ENCODE measurements at places on chromosomes 5 and 9. TPM values are rescaled to one million over a fixed set of nuclear protein-coding genes. Genes with fewer than 3 reads are reported as not detected.
A peak's percentile ranks its signal among the peaks of the same experiment; 100 is the strongest.

- no peak for DNase-seq
Observed at GRCh38 chr9:98374385-98375051, 119.1 kb upstream of the TBC1D2 start.

DNA sequence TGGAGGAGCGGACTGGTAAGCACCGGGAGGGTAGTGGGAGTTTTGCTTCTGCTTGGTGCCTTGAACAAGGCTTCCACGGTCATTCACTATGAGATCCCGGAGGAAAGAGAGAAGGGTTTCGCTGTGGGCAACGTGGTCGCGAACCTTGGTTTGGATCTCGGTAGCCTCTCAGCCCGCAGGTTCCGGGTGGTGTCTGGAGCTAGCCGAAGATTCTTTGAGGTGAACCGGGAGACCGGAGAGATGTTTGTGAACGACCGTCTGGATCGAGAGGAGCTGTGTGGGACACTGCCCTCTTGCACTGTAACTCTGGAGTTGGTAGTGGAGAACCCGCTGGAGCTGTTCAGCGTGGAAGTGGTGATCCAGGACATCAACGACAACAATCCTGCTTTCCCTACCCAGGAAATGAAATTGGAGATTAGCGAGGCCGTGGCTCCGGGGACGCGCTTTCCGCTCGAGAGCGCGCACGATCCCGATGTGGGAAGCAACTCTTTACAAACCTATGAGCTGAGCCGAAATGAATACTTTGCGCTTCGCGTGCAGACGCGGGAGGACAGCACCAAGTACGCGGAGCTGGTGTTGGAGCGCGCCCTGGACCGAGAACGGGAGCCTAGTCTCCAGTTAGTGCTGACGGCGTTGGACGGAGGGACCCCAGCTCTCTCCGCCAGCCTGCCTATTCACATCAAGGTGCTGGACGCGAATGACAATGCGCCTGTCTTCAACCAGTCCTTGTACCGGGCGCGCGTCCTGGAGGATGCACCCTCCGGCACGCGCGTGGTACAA lies 556 bp downstream of the PCDHGC3 start:
- DNase-seq = peak; percentile 39

The HSPB3 gene
- not detected for polyA plus RNA-seq

The AFF4 gene
- polyA plus RNA-seq = 16.2 TPM

DNA sequence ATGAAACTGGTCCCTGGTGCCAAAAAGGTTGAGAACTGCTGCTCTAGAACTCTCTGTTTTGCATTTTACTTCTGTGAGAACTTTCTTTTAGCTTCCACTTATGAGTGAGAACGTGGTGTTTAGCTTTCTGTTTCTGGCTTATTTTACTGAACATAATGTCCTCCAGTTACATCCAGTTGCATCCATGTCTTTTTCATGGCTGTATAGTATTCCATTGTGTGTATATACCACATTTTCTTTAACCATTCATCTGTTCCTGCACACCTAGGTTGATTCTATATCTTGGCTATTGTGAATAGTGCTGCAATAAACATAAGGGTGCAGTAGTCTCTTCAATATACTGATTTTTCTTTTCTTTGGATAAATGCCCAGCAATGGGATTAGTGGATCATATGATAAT lies 165.7 kb downstream of the NPR3 start:
- no peak for DNase-seq

DNA sequence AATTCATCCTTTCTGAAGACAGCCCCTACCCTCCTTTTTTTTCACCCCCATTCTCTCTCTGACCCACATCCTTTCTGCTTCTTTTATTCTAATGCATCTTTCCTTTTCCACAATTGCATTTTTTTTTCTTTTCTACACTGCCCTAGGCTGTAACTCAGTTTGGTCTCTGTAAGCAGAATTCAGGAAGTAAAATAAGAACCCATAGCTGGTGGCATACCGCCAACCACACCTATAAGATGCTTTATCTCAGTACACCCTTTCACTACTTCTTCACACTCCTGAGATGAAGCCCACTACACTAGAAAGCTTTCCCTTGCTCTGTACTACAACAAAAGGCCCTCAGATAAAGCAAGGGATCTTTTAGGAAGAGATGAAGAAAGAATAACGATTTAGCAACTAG lies 16.1 kb upstream of the TSSK1B start:
- no peak for DNase-seq

- DNase-seq = no peak
Observed at GRCh38 chr5:67983251-67984110, 232.1 kb upstream of the PIK3R1 start.

- no peak for DNase-seq
Observed at GRCh38 chr5:97967292-97967691, 784.2 kb upstream of the RIOK2 start.

GRCh38 chr5:157598350-157598936 lies 22.9 kb upstream of the ADAM19 start:
- peak; percentile 60 for DNase-seq

- DNase-seq = no peak
Observed at GRCh38 chr5:79255786-79256557, 20.0 kb downstream of the JMY start.

The ABCA1 gene
- polyA plus RNA-seq = 5.2 TPM

DNA sequence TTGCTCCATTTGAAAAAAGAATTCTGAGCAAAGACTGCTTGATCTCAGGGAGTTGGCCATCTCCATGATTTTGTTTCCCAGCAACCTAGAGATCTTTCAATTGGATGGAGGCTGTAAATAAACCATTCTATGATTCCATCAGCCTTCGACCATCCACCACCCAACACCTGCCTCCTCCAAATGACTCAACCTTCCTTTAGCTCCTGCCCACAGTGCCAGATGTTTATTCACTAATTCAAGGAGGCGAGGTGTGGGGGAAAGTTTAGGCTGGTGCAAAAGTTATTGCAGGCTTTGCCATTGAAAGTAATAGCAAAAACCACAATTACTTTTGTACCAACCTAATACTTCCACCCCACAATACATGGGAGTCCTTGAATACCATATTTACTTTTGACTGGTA lies 327.5 kb downstream of the CAAP1 start:
- DNase-seq = no peak

Data from B cell (primary cell).